ENCODE measurements at places on chromosomes 13 and 19.

DNA sequence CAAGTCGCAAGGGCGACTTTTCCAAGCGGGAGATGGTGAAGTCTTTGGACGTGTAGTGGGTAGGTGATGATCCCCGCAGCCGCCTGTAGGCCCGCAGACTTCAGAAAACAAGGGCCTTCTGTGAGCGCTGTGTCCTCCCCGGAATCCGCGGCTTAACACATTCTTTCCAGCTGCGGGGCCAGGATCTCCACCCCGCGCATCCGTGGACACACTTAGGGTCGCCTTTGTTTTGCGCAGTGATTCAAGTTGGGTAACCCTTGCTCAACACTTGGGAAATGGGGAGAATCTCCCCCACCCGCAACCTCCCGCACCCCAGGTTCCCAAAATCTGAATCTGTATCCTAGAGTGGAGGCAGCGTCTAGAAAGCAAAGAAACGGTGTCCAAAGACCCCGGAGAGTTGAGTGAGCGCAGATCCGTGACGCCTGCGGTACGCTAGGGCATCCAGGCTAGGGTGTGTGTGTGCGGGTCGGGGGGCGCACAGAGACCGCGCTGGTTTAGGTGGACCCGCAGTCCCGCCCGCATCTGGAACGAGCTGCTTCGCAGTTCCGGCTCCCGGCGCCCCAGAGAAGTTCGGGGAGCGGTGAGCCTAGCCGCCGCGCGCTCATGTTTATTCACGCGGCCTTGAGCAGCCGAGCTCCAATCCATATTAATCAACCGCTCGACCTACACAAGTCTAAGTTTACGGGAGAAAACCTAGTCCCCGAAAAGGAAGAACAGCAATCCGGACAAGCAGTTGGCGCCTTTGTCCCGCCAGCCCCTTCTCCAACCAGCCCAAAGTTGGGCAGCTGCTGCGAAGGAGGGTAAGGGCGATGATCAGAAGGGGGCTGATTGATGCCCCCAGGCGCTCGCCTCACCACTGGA is 9.9 kb downstream of the SOX21 start:
- DNase-seq = no peak

DNA sequence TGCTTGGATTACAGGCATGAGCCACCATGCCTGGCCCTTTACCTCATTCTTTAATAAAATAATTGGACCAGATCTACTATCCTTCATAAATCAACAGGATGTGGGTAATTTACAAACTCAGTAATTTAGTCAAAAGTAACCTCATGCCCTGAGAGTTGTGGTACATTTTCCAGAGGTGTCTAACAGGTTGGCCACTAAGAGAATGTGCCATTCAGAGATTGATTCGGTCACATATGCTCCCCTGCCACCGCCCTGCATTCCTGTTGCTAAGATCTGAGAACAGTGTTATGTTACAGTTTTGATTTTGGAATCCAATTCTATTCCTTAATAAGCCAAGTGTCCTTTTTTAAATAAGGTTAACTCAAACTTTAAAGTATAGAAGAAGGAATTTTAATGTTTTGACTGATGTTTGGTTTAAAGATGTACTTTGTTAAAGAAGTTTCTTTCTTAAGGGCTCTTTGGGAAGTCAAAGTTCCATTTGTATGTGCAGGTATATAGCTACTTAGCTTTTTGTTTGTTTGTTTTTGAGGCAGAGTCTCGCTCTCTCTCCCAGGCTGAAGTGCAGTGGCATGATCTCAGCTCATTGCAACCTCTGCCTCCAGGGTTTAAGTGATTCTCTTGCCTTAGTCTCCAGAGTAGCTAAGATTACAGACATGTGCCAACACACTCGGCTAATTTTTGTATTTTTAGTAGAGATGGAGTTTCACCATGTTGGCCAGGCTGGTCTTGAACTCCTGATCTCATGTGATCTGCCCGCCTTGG is 29.2 kb downstream of the PHF11 start:
- DNase-seq = no peak

GRCh38 chr13:66837246-66837645 is 392.9 kb downstream of the PCDH9 start:
- DNase-seq = no peak

- no peak for DNase-seq
Measured at GRCh38 chr13:112873851-112874750, 94.9 kb upstream of the MCF2L start.

DNA sequence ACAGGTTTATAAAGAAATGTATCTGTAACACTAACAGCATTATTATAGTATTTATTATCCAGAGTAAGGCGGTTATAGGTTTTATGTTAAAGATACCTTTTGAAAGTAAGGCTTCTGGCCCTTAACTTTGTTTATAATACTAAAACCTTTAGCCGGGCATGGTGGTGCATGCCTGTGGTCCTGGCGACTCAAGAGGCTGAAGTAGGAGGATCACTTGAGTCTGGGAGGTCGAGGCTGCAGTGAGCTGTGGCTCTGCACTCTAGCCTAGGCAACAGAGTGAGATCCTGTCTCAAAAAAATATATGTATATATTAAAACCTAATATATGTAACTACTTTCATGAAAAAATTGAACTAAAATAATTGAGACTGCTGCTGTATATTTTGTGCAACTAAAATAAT is 98.7 kb upstream of the KLF5 start:
- no peak for DNase-seq

Measured in effector CD8-positive, alpha-beta T cell (primary cell).